GF-D8 (cell line): ENCODE measurements at places on chromosomes 11 and 22.

- DNase-seq: no peak
These were observed 3.8 kb downstream of the CD81 start for GRCh38 chr11:2380807-2381350.

DNA sequence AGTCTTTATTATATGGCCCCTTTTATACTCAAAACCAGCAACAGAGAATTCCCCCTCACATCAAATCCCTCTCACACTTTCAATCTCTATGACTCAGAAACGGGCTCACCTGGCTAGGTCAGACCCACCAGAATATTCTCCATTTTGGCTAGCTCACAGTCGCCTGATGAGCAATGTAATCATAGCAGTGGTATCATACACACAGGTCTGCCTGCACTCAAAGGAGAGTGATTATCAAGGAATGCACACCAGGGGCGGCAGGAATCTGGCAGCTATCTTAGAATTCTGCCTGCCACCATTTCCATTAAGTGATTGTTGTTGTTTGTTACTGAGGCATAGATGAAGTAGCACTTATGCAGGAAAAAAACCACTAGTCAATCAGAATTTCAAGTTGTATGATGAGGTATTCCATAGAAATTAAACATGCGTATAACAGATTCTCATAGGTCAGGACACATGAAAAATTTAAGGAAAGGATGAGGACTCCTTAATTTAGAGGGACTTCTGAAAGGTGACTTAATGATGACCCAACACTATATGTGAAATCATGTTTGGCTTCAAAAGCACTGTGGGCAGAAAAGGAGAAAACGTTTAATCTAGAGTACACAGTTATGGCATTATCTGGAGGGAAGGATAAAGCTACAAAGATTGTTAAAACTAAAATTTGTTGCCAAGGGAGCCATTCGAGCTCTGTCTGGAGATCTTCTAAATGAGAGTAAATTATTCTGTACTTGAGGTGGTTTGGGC, 185.8 kb upstream of the DDI1 start:
- DNase-seq: no peak

DNA sequence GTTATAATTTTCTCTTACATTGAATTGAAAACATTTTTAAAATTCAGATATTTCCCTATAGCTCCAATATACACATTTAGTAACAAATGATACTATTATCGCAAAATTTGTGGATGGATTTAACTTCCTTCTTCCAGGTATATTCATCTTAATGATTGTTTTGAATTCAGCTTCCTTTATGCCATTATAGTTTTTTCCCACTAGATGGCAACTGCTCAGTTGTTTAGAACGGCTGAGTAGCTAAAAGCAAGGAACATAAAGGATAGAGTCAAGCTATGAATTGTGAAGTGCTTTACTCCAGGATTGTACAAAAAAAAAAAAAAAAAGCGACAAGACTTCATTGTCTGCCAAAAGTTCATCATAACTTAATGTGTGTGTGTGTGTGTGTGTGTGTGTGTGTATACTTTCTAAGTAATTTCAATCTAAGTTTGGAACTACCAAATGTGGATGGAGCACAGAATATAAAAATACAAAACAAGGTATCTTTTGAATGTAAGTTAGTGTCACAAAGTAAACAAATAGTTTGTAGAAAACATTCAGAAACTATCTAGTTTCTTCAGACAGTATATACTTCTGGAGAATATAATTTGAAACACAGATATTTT, 846.4 kb downstream of the DLG2 start:
- peak; percentile 33 for DNase-seq

- no peak for DNase-seq
These were observed 752.7 kb downstream of the KCNA4 start for GRCh38 chr11:29263971-29264682.

DNA sequence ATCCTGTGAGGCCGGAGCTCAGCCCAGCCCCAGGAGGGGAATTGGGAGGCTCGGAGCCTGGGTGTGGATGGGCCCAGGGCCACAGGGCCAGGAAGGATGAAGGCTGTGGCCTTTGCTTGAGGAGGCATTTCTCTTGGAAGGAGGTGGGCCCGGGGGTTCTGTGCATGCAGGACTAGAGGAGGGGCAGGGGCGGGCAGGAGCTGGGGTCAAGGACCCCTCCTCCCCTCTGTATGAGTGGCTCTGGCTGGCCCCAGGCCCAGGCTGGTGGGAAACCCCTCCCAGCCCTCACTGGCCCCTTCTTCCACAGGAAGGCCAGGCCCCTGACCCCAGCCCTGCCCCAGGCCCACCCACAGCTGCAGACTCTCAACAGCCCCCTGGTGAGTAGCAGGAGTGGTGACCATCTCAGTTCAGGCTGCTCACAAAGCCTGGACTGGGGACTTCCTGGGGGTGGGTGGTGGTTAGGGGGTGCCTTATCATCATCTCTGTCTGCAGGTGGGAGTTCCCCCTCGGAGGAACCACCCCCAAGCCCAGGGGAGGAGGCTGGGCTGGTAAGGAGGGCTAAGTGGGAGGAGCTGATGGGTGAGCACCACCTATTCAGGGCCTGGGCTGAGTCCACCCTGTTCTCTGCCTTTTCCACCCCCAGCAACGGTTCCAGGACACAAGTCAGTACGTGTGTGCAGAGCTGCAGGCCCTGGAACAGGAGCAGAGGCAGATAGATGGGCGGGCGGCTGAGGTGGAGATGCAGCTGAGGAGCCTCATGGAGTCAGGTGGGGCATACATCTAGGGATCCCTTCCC, 6.0 kb downstream of the KCNK7 start:
- no peak for DNase-seq

DNA sequence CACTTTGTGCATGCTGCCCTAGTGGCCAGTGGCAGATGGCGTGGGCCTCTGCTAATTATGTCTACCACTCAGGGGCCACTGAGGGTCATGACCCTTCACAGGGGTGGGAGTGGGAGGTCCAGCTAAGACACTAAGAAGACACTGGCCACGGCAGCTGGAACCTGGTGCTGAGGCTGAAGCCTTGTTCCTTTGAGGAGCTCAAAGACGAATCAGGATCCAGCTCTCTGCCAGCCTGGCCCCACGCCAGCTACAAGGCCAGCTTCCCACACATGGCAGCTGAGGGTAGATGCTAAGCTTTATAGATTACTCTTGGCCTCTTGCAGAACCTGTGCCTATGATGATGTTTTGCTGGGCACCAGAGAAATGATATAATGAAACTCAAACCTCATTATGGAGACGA, 226.3 kb downstream of the DSCAML1 start:
- DNase-seq: no peak

DNA sequence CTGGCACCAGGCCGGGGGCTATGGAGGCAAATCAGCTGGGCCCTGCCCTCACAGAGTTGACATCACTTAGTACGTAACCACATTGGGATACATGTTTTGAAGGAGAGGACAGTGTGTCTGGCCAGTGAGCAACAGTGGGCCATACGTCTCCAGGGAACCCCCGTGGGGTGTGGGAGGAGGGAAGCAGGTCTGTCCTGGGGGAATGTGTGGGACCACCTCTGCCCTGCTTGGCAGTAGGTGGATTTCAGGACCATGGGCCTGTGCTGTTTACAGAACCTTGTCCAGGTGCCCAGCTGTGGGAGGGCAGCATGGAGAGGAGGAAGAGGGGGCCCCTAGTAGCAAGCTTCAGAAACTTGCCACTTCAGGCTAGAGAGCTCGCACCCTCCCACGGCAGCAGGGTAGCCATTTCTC, 21.0 kb downstream of the P2RY2 start:
- DNase-seq: no peak

GRCh38 chr22:44719586-44720368, 17.8 kb downstream of the PRR5 start:
- DNase-seq: no peak

DNA sequence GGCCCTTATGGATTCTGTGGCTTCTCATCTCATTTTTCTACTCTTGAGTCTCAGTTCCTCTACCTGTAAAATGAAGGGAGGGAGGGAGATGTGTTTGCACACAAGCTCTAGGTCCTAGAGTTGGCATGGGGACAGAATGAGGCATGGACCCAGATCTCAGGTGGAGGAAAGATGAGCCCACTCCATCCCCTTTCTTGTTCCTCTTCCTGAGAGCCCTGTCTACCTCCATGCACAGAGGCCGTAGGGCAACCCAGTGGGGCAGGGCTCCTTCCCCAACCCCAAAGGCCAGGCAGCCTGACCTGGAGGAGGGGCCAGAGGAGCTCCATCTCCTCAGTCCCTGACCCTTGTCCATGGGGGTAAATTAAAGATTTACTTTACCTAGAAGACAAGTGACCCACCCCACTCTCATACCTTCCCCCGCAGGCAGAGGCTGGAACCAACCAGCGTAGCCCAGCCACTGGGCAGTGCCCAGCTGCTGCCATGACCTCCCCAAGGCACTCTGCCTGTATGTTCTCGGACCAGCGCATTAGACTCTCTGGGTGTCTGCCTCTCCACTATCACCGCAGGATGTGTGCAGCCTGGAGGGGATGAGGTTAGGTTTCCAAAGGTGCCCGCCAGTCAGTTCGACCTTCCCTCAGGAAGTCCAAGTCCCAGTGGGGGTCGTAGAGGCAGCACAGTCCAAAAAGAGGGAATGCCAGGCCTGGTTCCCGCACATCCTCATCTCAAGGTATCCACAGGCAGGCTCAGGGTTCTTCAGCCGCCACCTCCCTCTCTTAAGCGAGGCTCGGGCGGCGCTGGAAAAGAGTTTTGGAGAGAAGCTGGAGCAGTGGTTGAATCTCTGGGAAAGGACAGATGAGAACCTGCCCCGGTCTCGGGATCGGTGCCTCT, 3.0 kb downstream of the SMTN start:
- DNase-seq: no peak

DNA sequence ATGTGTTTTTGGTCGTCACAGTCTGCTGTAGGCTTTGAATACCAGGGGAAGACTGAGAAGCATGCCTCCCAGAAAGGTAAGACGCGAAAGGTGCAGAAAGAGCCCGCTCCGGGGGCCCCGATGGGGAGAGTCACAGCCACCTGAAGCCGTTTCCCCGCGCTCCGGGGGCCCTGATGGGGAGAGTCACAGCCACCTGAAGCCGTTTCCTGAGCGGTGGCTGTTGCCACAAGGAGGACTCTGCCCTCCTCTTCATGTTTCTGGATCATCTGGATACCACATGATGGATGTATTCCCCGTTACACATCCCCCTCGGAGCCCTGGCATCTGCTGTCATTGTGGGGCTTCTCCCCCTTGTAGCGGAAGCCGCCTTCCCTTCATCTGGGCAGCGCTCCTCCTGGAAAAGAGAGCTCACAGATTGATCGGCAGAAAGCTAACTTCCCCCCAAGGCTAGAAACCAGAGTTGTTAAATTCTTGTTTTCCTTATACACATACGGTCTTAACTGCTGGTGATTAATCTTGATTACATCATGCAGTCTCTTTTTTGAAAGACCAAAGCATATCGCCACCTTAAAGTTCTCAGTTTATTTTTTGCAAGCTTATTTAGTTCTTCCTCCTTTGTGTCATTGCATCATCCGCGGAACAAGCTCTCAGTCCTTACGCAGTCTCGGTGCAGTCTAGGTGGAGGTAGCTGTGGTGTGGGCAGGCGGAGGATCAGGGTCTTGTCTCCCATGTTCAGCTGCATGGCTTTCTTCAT, 17.5 kb downstream of the CTTN start:
- DNase-seq: peak; percentile 23

GRCh38 chr22:38881997-38882879, 10.2 kb upstream of the CBX6 start:
- DNase-seq: no peak
